Activated CD4-positive, CD25-positive, alpha-beta regulatory T cell treated with anti-CD3 and anti-CD28 coated beads, Interleukin-2, amount 50 U/mL, for 16 hours (primary cell): ENCODE measurements at places on chromosomes 11 and 22.

DNA sequence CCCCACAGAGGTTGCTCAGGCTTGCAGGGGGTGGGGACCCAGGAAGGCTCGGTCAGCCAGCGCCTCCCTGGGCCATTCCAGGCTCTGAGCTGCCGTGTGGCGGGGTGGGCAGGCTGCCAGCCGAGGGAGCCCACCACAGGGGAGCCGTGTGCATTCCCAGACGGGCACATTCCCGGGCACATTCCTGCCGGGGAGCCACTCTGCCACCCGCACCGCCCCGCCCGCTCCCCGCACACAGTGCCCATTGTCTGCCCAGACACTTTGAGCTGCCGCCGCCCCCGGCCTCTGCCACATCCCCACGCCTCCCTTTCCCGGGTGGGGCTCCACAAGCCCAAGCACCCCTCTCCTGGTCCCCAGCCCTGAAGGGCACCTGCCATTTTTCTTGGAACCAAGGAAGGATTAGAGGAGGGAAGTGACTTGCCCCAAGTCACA, 27.4 kb downstream of the RPL3 start:
- no peak for DNase-seq

- DNase-seq: no peak
These were observed 12.9 kb downstream of the NEAT1 start for GRCh38 chr11:65435411-65435931.

DNA sequence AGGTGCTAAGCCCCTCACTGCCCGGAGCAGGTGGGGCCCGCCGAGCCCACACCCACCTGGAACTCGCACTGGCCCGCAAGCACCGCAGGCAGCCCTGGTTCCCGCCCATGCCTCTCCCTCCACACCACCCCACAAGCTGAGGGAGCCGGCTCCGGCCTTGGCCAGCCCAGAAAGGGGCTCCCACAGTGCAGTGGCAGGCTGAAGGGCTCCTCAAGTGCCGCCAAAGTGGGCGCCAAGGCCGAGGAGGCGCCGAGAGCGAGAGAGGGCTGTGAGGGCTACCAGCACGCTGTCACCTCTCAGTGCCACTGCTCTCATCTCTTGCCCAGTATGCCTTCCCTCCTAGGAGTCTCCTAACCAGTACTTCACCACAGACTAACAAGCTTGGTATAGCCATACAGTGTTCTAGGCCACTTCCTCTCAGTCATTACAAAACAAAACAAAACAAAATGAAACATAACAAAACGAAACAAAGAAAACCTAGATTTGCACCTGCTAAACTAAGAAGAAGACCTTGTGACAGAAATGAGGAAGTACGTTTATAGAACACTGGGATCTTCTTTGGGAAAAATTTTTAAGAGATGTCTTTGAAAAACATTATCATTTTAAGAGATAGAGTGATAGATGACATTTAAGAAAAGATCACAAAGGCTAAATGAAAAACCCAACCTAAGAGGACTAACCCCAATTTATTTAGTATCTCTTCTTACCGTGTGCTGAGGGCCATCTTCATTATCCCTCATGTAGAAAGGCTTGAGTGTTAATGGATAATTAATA, 47.7 kb upstream of the GAB2 start:
- DNase-seq: no peak

DNA sequence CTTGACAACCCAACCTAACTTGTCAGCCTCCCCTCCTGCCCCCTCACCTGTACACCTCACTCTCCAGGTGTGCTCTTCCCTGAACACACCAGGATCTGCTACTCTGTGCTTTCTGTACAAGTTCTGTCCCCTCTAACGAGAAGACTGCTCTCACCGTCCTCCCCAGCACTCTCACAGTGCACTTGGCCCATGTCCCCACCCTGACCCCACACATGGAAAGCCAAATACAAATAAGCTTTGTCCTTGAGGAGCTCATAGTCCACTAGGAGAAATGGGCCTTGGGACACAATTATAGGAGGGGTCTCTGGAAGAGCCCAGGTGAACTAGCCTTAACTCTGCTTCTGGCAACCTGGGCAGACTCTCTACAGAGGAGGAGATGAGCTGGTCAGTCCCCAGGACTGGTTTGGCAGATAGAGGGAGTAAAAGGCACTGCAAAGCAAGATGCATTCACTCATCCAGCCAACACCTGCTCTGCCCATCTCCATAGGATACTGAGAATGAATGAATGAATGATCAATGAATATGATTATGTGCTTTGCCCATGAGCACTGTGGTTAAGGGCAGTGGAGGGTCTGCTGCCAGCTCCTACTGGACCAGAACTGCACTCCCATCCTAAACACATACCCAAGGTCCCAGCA, 9.9 kb downstream of the NIPSNAP1 start:
- no peak for DNase-seq

GRCh38 chr22:24482575-24482974, 12.6 kb upstream of the UPB1 start:
- no peak for DNase-seq

GRCh38 chr11:445765-446588, 4.1 kb upstream of the PTDSS2 start:
- DNase-seq: no peak

GRCh38 chr11:12979928-12980689, 29.0 kb upstream of the RASSF10 start:
- no peak for DNase-seq

DNA sequence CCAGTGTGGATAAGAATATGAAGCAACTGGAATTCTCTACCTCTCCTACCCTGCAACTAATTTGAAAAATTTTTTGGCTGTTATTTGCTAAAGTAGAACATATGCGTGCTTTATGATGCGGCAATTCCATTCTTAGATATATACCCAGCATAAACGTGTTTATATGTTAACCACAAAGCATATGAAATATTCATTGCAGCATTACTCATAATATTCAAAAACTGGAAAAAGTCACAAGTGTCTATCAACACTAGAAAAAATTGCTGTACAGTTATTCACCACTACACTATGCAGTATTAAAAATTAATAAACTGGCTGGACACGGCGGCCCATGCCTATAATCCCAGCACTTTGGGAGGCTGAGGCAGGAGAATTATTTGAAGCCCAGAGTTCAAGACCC, 226.4 kb downstream of the LUZP2 start:
- DNase-seq: no peak

GRCh38 chr22:47219789-47220188, 457.3 kb downstream of the TBC1D22A start:
- no peak for DNase-seq

- no peak for DNase-seq
These were observed 187.3 kb upstream of the SYT13 start for GRCh38 chr11:45473341-45473895.

GRCh38 chr11:68550485-68550817, 89.9 kb downstream of the PPP6R3 start:
- DNase-seq: no peak

DNA sequence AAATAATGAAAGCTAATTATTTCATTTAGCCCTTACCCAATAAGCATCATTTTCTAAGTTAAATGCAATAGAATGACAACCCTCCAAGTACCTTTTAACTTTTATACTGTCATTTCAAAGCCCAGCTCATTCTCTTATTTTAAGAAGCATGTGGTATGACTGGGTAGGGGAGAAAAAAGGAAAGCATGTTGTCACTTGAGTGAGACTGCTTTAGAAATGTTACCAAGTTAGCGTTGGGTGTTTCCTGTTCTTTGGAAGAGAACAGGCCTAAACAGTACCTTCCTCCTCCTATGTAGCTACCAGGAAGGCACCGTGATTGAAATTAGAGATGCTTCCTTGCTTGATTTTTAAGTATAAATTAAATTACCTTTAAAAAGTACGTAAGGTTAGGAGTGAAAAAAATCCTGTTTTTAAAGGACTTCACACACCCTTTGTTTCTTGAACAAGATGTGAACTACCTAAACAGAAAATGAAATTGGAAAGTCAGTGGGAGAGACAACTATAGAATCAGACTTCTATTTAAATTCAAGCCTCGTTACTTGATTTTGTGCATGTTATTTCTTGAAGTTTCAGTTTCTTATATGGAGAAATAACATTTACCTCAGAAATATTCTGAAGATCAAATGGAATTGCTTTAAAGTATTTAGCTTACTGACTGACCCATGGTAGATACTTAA, 741 bp upstream of the CNTF start:
- no peak for DNase-seq

- DNase-seq: no peak
These were observed 22.3 kb upstream of the KCNJ11 start for GRCh38 chr11:17410606-17411379.

- no peak for DNase-seq
These were observed 21.2 kb downstream of the SLC5A12 start for GRCh38 chr11:26700574-26701235.

DNA sequence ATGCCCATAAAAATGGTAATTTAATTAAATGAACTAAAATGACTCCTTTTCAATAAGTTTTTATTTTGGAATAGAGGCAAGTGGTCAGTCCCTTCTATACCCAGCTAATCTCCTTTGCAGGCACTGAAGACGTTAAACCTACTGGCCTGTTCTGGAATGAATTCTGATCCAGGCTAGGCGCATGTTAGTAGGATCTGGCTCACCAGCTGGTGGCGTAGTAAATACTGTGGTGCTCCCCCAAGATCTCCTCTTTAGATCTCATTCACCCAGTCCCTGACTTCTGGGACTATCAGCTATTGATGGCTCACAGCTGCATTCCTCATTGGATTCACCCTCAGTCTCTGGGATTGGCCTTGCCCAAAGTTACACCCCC, 173.7 kb upstream of the DDI1 start:
- no peak for DNase-seq

DNA sequence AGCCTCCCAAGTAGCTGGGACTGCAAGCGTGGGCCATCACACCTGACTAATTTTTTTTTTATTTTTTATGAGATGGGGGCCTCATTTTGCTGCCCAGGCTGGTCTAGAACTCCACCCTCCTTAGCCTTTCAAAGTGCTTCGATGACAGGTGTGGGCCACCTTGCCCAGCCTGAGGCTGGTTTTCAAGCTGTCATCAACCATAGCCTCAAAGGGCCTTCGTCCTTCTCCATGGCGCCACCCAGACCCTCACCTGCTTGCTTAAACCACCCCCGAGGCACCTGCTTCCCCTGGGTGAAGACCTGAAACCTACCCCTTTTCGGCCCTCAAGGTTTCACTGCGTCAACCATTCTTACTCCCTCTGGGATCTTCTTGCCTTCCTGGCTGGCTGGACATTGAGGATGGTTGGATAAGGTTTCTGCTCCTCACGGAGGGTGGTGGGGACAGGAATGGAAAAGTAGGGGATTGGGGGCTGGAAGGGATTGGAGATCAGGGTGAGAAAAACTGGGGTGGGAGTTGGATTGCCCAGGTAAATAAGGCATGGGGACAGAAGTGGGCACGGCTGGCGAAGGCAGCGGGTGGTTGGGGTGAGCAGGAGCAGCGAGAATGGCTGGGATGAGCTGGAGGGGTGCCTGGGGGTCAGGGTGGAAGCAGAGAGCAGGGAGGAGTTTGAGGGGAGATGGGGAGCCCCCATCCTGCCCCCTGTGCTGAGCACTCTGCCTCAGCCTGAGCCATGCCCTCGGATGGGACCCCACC, 2.8 kb upstream of the ACR start:
- no peak for DNase-seq

DNA sequence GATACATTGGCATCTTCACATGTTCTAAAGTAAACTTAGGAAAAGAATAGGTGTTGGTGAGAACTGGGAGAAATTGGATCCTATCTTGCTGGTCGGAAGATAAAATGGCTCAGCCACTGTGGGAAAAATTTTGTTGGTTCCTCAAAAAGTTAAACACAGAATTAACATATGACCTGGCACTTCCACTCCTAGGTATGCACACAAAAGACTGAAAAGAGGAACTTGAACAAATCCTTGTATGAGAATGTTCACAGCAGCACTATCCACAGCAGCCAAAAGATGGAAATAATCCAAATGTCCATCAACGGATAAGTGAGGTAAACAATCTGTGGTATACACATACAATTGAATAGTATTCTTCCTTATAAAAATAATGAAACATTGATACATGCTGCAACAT, 4.8 kb upstream of the TPH1 start:
- DNase-seq: no peak

- DNase-seq: no peak
These were observed 14.7 kb upstream of the MFRP start for GRCh38 chr11:119361056-119361787.

- no peak for DNase-seq
These were observed 20.2 kb downstream of the FADS3 start for GRCh38 chr11:61871158-61871597.

GRCh38 chr22:28670161-28670560, 9.5 kb downstream of the TTC28 start:
- DNase-seq: no peak

- no peak for DNase-seq
These were observed 345.6 kb downstream of the DLG2 start for GRCh38 chr11:85281550-85281949.

DNA sequence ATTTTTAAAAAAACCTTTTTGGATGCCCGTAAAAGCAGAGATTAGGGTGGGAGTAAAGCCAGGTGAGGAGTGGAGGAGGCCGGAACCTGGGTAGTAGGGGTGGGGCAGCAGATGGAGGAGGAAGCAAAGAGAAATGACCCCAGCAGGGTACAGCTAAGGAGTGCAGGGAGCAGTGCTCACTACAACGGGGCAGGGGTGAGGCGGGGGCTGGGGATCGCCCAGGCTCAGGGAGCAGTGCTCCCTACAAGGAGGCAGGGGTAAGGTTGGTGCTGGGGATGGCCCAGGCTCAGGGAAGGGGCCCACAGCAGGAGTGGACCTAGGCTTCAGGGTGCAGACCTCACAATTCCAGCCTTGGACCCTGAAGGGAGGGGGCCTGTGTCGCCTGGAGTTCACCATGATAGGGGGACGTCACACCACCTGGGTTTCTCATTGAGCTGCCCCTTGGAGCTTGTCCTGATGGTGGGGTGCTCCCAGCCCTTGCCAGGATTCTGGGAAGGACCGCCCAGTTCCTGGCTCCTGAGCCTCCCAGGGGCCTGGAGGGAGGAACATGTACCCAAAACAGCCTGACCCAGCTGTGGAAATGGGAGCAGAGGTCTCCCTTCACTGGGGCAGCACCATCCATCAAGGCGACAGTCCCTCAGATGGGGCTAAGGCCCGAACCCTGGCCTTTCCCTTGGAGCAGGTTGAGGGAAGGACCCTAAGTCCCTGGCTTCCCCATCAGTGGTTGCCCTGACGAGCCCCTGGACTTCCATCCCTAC, 2.9 kb upstream of the PNPLA2 start:
- no peak for DNase-seq

- no peak for DNase-seq
These were observed 73.0 kb downstream of the CYB5R2 start for GRCh38 chr11:7600205-7600775.

DNA sequence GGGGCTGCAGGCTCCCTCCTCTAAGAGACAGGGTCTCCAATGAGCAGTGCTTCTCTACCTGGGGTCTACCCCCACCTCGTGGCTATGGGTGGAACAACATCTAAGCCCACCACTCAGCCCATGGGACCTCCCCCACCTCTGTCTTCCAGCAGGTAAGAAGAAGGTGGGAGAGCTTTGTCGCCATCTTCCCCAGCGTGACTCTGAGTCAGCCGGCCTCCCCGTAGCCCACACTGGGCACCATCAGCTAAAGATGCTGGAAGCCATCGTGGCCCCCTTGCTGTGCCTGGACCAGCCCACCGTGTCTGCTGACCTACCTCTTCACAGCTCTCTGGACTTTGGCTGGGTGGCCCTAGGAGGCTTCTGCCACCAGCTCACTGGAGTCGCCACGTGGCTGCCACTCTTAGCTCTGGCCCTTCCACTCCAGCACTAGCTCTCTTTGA, 944 bp downstream of the C11orf86 start:
- no peak for DNase-seq
